ENCODE measurements at places on chromosomes 11 and 22.
A peak's percentile ranks its signal among the peaks of the same experiment; 100 is the strongest.

- DNase-seq = no peak
These were observed 11.6 kb upstream of the GPHA2 start for GRCh38 chr11:64947208-64947814.

DNA sequence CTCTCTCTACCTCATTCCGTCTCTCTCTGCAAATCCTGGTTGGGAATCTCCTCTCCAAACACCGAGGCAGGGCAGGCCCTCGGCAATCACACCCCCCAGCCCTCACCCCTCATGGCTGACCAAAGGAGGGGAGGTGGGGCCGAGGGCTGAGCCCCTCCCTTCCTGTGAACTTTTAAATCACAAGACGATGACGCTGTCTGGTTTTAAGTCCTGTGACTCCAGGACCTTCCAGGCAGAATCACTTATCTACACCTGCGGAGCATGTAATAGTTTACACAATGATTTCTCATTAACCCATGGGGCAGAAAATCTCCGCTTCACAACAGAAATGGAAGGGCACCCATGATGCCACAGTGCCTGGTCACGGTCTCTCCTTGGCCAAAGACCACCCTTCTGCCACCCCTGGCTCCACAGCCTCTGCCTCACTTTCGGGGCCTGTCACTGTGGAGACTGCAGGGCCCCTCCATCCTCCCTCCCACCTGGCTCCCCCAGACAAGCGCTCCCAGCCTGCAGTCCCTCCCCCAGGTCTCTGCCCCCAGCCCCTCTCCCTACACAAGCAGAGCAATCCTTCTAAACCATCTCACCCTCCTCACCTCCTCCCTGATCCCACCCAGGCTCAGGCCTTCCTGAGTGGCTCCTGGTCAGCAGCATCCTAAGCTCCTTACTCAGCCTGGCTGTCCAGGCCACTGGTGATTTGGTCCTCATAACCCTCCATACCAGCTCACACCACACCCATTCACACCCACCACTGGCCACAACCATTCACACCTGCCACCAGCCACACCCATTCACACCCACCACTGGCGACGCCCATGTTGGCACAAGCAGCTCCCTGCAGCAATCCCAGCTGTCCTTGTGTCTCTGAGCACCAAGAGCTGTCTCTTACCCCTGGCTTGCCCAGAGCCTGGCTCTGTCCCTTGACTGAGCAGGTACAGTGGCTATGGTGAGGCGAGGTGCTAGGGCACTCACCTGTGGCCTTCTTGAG, 30.7 kb upstream of the ARFGAP3 start:
- no peak for DNase-seq

- no peak for DNase-seq
These were observed 712.3 kb downstream of the METTL15 start for GRCh38 chr11:28820296-28820989.

GRCh38 chr11:12207384-12208150, 97.2 kb downstream of the MICAL2 start:
- peak; percentile 75 for DNase-seq

DNA sequence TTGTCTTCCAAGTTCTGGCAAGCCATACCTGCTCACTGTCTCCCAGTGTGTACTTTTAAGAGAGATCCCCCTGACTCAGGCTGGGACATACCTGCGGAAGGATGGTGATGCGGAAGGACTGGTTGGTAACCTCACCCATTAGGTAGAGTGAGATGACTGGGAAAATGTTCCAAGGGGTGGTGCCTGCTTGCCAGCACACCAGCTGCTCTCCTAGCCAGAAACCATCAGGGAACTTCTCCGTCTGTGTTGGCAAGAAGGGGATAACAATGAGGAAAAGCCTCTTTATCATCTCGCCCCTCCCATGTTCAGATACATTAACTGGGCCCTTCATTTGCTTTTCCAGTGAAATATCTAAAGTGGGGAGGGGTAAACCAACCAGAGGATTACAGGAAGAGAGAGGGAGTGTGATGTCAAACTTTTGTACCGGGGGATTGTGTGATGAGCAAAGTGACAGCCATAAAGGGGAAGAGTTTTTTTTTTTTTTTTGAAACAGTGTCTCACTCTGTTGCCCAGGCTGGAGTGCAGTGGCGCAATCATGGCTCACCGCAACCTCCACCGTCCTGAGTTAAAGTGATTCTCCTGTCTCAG, at the start of gene BACE1-AS:
TSS of gene BACE1-AS (plus strand) at position 538 of the 588 bp plus-strand sequence.
- DNase-seq = no peak

DNA sequence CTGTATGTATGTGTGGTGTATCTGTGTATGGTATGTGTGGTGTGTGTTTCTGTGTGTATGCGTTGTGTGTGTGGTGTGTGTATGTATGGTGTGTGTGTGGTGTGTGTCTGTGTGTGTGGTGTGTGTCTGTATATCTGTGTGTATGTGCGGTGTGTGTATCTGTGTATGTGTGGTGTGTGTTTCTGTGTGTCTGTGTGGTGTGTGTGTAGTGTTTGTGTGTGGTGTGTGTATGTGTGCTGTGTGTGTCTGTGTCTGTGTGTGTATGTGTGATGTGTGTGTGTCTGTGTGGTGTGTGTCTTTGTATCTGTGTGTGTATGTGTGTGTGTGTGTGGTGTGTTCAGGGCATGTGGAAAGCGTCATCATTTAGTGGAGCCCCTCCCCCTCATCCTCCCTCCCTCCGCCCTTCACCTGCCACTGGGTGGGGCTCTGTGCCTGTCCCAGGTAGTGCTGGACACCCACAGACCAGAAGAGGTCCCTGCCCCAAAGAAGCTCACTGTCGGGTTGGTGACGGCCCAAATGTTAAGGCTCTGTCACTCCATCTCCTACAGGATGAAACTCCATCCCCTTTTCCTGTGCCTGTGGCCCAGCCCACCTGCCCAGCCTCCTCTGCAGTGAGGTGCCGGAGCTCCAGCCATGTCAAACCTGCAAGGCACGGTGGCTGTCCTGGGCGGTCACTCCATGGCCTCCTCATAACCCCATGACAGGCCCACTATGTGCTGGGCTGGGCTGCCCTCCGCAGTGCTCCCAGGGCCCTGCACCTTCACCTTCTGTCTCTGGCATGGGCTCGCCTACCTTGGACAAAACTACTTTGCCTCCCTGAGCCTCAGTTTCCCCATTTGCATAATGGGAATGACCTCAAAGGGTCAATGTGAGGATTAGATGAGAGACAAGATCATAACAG, 23.4 kb upstream of the SHISAL1 start:
- DNase-seq = no peak

- no peak for DNase-seq
These were observed 21.0 kb downstream of the OTUB1 start for GRCh38 chr11:64007160-64007628.

- no peak for DNase-seq
These were observed 1.9 kb upstream of the DGAT2 start for GRCh38 chr11:75766443-75767227.

DNA sequence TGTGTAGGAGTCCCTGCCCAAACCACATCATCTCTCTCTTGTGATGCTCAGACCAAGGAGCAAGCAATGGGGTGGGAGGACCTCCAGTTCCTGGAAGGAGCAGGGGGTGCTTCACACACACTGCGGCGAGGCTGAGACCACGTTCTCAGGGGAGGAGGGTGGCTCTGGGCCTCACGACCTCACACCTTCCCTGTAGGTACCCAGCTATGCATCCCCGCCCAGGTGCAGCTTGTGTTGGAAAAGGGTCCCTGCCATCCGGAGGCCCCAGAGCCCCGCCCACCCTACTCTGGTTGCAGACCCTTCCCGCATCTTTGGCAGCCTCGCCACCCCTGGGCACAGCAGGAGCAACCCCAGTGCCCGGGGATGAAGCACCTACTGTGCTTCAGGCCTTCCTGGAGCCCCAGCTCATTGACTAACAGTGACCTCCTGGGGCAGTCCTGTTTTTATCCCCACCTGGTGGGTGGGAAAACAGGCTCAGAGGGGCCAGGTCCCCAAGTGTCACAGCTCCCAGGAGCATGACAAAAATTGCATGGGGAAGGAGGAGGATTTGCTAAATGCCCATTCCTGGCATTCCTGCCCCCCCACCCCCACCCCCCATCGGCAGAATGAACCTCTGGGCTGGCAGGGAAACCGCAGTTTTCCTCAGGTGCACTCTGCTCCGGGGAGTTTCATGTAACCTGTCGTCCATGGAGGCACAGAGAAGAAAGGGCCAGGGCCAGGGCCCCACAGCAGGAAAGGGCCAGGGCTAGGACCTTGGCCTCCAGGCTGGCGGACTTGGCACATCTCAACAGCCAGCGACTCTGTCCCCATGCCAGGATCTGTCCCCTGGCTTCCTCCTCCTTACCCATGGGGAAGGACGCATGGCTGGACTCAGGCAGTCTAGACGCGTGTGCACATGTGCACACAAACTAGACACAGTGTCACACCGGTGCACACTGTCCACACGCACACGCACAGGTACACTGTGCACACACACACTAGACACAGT, 81.0 kb downstream of the IGLL1 start:
- no peak for DNase-seq

- DNase-seq = no peak
These were observed 6.7 kb upstream of the APOL4 start for GRCh38 chr22:36208162-36208765.

DNA sequence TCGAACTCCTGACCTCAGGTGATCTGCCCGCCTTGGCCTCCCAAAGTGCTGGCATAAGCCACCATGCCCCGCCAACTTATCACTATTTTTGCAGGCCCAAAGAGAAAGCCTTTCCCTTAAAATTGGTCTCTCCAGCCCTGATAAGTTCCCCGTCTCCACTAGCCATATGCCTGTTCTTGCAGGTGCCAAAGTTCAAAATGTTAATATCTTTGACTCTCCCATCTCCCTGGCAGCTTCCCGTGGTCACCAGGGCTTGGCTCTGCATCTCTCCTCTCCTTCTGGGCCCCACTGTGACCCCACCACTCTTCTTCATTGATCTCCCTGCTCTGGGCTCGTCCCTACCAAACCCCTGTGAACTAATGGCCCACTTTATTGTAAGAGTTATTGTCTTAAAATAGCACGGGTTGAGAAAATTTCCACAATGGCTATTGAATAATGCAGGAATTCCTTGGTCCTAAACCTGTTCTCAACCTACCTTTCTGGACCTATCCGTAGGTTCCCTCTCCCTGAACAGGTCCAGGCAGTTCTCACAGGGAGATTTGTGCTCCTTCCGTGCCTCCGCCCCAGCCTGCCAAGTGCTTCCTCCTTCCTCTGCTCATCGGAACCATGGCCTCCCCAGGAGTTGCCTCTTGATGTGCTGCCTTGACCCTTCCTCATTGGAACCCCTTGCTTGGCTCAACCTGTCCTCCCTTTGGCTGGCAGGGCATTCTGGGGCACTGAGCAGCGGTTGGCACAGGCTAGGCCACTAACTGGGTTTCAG, 147.5 kb downstream of the DSCAML1 start:
- DNase-seq = no peak

- DNase-seq = peak; percentile 35
These were observed 38.1 kb upstream of the POU2AF1 start for GRCh38 chr11:111417011-111417765.

DNA sequence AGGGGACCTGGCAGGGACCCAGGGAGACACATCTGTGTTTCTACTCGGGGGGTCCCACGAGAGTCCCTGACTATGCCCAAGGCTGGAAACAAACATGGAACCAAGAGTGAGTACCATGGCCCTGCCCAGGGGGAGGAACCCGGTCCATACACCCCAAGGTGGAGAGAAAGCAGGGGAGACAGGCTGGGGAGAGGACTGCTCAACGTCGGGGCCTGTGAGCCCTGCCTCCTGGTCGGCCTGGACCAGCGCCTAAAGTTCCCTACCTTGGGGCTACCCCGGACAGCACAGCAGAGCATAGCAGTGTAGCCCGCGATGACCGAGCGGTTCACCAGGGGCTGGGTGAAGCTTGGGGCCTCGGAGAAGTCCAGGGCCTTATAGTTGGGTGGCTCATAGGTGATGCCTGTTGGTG, 20.2 kb downstream of the MYBPC3 start:
- DNase-seq = no peak

- DNase-seq = no peak
These were observed 23.5 kb upstream of the PICK1 start for GRCh38 chr22:38033522-38034277.

- DNase-seq = no peak
These were observed 9.0 kb downstream of the NEAT1 start for GRCh38 chr11:65431451-65432099.

DNA sequence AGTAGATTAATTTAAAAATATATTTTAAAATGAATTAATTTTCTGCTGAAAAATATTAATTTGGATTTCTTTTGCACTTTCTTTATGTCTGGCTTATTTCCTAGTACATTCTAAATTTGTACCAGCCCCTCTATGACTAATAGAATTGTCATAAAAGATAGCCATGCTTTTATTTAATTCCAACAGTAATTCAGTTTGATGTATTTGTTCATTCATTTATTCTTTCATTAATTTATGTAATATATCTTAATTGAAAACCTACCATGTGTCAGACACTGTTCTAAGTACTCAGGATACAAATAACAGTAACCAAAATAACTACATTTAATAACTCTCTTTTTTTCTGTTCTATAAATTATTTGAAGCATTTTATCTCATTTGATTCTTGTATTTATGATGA, 264.0 kb upstream of the CCDC179 start:
- DNase-seq = no peak

- DNase-seq = no peak
These were observed 9.2 kb downstream of the FBLN1 start for GRCh38 chr22:45511847-45512261.

DNA sequence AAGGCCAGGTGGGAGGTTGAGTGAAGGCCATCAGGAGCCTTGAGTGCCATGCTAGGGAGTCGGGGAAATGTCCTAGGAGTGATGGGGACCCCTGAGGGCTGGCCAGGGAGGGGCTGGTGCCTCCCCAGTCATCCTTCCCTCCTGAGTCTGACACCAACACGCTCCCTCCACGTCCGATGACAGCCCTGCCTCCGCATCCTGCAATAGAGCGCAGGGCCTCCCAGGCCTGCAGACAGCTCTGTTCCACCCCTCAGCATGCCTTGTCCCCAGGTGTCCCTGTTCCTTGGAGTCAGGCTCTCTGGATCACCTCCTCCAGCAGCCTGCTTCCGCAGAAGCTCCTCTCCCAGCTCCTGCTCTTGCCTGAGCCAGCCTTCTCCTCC, 3.1 kb downstream of the RAC2 start:
- peak; percentile 32 for DNase-seq

- no peak for DNase-seq
These were observed 4.3 kb downstream of the CBX7 start for GRCh38 chr22:39148026-39148726.

GRCh38 chr11:121657146-121657545, 204.4 kb upstream of the SORL1-AS1 start:
- no peak for DNase-seq

DNA sequence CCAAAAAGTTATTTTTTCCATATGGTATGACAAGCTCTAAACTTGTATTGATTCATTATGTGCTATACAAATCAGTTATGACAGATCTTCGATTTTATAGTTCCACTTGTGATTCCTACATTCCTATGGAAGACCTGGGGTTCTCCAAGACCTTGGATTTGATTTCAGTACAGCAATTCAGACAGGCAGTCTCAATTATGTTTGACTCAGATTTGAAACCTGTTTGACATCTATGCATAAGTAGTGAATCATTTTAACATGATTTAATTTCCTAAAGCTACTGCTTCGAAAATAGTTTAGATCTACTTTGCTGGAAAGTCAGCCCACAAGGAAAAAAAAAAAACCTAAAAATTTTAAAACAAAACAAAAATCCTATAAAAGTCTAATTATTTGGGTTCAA, 820.4 kb downstream of the LUZP2 start:
- DNase-seq = no peak

GRCh38 chr11:92257536-92257935, 32.9 kb downstream of the FAT3 start:
- no peak for DNase-seq

GRCh38 chr22:22430111-22430820, 78.3 kb downstream of the ZNF280B start:
- DNase-seq = no peak

GRCh38 chr22:32646476-32646875, 155.0 kb upstream of the TIMP3 start:
- no peak for DNase-seq

- DNase-seq = no peak
These were observed 12.3 kb downstream of the MS4A4E start for GRCh38 chr11:60230681-60231080.

All from stimulated activated CD4-positive, alpha-beta T cell treated with anti-CD3 and anti-CD28 coated beads, Interleukin-4, amount 100 ng/mL, for 24 hours (primary cell).